Naive B cell (primary cell): ENCODE measurements at places on chromosomes 7 and 10.

DNA sequence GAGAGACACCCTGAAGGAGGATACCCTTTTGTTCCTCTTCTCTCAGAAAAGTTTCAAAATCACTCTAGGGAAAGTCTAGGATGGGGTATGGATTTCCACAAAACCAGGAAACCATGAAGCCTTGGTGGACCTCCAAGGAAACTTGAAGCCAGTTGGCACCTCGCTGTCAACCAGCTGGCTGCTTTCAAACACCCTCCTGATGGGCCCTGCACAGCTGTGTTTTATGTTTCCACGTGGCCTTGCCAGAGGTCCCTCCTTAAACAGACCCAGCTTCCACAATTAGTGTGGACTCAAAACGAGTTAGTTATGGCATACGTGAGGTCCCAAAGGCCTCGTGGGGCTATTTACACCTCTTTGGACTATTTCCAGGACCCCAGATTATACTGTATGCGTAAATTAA, 5.9 kb downstream of the PPP1R3A start:
- DNase-seq = no peak

DNA sequence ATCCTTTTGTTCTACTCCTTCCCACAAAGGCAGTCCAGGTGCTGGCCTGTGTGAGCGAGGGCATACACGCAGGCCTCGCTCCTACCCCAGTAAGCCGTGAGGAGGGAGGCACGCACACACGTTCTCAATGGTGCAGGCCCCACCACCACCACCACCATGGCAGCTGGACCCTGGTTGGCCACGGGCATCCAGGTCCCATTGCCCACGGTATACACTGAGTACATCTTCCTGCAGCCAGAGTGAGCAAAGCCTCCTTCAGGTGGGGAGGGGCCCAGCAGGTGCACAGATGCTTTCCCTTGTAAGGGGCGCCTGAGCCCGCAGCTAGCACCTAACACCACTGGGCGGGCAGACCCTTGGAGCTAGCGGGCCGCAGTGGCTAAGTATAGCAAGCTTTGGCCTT, 373.3 kb upstream of the MKI67 start:
- DNase-seq = no peak

DNA sequence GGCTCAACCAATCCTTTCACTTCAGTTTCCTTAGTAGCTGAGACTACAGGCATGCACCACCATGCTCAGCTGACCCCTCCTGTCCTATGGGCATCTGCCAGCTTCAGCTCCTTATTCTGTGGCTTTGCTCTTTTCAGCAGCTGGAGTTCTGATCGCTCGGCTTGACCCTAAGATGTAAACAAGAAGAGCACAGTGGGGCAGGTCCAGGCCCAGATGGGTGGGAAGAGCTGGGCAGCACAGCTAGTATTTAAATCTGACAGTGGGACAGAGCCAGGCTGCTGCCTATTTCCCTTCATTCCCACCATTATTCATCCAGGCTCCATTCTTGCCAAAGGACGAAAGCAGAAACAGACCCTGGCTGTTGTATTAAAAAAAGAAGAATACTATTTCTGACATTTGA, 494.9 kb upstream of the PODXL start:
- DNase-seq = no peak

DNA sequence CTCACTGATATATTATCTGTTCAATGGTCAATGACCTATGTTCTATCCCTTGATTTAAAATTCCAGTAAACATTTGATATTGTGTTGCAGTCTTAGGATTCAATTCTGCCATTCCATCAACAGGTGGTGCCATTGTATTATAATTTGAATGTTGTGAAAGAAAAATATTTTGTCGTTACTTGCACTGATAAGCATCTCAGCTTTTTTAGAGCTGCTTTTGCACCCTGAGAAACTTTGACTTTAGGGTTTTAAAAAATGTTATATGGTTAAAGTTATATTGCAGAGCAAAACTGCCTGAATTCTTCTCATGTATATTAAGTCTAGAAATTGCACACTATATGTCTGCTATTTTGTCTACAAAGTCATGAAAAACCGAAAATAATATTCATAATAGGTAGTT, 18.8 kb upstream of the MINDY3 start:
- DNase-seq = no peak

- no peak for DNase-seq
Measured at GRCh38 chr10:112131346-112131745, 52.2 kb downstream of the GPAM start.

DNA sequence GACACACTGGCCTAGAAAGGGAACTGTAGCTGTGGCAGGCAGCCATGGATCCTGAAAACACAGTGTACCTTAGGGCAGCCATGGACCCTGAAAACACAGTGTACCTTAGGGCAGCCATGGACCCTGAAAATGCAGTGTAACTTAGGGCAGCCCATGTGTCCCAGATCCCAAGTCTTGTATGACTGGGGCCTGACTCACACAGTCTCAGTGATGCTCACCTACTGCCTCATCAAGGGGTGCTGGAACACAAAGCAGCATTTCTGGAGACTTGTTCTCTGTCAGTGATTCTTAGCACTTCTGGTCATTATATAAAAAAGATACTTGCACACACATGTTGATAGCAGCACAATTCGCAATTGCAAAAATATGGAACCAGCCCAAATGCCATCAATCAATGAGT, 70.2 kb upstream of the LAMB4 start:
- no peak for DNase-seq
